ENCODE measurements at places on chromosomes 6 and 20.

GRCh38 chr6:113496166-113496565 lies 361.0 kb upstream of the MARCKS start:
- no peak for DNase-seq

DNA sequence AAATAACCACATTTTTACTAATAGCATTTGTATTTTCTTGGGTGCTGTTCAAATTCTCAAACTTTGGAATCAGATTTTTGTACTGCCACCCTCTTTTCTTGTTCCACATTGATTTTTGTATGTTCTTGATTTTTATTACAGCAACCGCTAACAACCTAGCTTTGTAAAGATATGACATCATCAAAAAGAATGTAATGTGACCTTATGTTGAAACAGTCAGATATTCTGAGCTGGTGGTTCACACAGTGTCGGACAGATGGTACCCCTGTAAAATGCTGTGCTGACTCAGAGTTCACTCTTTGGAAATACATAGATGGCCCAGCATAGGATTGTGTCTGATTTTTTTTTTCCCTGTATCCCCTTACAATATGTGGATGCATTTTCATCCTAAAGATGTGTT lies 118.9 kb downstream of the QKI start:
- DNase-seq: peak; percentile 83

DNA sequence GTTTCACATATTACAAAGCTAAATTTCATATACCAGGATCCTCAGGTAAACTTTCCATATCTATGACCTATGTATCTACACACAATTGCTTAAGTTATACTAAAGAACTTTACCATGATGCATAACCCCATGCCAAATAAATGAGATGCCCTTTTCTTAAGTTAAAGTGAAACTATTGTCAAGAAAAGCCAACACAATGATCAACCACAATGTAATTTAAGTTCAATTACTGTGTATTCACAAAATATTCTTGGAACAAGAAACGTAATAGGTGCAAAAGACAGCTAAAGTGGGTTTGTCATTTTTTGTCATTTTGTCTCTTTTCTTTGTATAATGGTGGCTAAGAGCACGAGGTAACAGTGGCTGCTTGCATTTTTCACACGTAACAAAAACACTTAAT lies 158.0 kb upstream of the SHLD1 start:
- no peak for DNase-seq

DNA sequence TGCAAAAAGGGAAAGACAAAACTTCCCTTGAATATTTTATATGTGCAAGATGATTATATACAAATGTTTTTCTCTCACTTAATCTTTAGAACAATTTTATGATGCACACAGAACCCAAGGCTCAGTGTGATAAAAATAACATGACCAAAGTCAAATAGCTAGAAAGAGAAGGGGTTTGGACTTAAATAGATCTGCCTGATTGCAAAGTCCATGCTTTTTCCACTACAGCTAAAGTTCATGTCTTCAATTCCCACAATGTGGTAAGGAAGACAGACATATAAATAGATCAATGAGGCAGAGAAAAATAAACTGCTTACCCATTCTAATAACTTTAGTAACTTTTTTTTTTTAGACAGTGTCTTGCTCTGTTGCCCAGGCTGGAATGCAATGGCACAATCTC lies 143.8 kb downstream of the CDK19 start:
- DNase-seq: no peak

DNA sequence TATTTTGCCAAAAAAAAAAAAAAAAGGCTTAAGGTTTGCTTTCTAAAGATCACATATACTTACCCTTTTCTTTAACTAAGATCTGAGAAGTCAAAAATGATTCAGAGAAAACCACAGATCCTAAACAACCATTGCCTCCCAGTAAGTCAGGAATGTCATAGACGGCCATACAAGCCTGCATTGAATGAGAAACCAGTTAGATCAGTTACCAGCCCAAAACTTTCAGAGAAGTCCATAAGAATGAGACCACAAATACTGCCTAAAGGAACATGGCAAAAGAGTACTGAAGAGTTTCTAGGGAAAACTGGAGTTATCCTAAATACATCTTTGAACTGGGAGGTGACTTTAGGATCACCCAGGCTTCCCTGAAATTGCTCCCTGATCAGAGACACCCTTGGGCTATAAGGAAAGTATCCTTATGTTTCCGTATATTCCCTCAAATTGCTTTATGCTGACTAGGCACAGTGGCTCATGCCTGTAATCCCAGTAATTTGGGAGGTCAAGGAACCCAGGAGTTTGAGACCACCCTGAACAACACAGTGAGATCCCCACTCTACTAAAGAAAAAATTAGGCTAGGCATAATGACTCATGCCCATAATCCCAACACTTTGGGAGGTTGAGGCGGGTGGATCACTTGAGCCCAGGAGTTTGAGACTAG lies 79.4 kb upstream of the SLC4A11 start:
- no peak for DNase-seq

DNA sequence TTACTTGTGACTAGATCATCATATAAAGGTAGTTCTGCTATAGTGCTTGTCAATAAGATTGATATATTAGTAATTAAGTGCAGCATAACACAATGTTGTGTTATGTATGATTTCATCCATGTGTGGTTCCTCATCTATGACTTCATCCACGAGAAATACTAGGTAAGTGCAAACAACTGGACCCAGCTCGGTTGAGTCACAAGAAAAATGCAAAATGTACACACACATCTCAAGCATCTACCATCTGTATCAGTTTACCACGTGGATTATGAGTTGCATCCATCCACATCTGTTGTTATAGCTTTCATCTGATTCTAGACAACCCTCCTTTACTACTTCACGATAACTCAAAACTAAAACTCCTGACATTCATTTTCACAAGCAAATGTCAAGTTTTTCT lies 517.0 kb upstream of the CITED2 start:
- no peak for DNase-seq

Data from inflammatory macrophage treated with lipopolysaccharide for 4 hours (primary cell).